T-helper 1 cell (primary cell): ENCODE measurements at places on chromosomes 12 and 14.
A peak's percentile ranks its signal among the peaks of the same experiment; 100 is the strongest.

DNA sequence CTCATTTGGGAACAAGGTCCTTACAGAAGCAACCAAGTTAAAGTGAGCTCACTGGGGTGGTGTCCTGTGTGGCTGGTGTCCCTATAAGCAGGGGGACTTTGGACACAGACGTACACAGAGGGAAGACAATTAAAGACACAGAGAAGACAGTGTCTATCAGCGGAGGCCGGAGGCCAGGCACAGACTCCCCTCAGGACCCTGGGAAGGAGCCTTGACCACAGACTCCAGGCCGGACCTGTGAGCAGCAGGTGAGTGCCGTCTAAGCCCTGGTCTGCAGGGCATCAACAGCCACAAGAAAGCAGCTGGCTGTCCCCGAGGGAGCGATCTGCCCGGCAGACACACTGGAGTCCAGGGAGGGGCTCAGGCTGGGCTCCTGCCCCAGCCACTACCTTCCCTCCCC, 219.1 kb upstream of the C14orf180 start:
- DNase-seq = no peak

GRCh38 chr12:123571343-123571813, 13.0 kb upstream of the TMED2 start:
- no peak for DNase-seq

- DNase-seq = no peak
Observed at GRCh38 chr12:12599750-12600643, 11.7 kb upstream of the CREBL2 start.

GRCh38 chr14:55802986-55803872, 223.2 kb downstream of the KTN1 start:
- DNase-seq = no peak

GRCh38 chr12:124464062-124464461, 103.3 kb downstream of the NCOR2 start:
- DNase-seq = no peak

DNA sequence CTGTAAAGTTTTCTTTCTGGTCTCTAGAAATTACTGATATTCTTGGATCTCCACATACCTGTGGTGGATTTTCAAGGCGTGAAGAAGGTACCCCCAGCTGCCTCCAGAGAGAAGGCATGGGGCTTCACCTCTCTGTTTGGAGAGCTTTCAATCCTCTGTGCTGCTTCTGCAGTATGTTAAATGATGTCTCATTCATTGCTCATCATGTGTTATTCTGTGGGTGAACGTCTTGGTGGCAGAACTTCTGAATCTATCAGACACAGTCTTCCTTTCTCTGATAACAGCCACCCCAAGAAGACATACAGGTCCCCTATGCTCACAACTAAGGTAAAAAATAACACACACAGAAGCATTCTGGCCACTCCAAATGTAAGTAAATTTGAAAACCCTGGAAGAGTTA, 221.3 kb upstream of the TMEM260 start:
- DNase-seq = no peak

DNA sequence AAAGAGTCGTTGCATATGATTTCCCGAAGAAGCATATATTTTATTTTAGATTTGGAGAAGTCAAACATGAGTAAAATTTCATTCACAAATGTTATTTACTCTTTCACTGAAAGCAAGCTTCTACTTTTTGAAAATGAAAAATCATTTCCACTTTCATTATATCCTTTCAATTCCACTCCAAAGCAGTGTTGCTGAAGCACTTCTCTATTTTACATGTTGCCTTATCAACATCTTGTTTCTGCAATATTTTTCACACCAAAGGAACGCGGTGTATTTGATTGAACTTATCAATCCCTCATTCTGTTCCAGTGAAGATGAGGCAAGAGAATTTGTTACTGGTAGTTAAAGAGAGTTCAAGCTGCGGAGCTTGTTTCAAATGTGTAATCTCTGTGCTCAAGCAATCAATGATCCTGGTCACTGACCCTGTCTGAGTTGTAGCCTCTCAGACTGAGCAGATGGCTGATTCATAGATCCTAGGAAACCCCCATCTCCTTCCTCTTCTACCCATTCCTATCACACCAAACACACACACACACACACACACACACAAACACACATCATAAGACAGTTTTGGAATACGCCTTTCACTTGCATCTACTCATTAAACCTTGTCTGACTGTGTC, 236.2 kb upstream of the FLRT2 start:
- DNase-seq = no peak

GRCh38 chr12:32659908-32660440, 19.1 kb upstream of the DNM1L start:
- no peak for DNase-seq

DNA sequence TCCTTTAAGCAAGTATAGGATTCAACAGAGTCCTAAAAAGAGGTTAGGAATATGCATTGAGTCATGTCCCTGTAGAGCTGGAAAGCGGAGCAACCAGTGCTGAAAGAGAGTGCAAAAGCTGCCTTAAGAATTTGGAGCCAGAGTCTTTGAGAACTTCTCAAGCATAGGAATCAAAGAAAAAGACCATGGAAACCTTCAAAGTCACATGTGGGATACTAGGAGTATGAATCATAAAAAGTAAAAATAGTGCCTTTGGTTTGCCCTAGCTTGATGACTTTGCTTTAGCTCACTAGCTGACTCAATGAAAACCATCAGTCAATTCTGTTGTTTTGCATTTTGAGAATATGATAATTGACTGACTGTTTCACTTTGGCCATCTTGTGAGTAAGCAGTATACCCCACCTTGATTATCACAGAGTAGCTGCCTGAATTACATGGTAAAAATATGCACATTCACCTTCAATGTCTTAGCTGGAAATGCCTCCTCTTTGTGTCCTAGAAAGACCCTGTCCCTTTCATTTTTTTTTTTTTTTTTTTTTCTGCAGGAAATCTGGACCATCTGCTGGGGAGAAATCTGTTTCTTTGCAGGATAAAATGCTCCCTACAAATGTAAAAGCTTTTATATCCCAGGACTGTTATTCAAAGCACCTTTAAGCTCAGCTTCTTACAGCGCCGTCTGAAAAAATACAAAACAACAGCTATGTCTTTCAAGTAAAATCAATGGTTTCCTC, 248.6 kb upstream of the KRR1 start:
- DNase-seq = no peak

GRCh38 chr12:130830246-130830551, 8.9 kb downstream of the STX2 start:
- DNase-seq = no peak

DNA sequence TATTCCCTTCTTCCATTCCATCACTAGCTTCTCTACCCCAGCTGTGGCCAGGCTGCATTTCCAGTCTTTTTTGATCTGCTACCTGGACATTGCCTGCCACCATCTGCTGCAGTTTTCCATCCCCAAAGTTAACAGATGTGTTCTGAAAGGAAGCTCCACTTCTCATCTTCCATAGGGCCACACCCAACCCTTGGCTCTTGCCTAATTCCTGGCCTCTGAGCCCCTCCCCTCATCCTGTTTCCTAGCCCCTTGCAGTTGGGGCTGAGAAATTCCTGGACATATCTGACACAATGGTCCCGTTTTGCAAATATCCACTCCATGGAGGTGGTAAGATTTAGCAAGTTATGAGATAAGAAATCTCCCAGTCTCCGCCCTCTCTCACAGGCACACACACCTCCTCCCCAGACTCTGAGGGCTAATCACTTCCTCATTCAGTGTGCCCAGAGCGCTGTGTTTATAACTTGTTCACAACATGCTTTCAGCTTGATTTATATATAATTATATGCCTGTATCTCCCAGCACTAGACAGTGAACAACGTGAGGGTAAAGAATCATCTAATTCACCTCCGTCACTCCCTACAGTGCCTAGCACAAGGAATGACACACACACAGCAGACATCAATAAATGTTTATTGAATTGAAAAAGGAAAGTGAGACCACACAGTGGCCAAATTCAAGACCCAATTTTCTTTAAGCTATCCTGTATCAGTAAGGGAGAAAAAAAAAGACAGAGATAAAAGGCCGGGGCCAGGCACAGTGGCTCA, 13.4 kb downstream of the SMUG1 start:
- no peak for DNase-seq

DNA sequence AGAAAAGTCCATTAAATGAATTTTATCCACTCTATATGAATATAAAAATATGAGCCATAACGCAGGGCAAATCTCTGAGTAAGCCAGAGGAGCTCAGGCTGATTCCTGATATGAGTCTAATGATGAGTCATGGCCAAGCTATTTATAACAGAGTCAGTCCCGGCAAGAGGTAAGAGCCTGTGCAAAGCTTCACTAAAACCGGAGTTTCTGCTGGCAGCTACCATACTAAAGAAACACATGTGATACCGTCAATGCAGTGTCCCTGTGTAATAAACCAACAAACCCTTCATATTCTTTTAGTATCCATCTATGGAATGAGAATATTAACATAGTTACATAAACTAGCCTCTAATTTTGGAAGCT, 319.4 kb downstream of the KCNC2 start:
- no peak for DNase-seq

GRCh38 chr14:99029916-99030305, 242.1 kb downstream of the BCL11B start:
- no peak for DNase-seq

DNA sequence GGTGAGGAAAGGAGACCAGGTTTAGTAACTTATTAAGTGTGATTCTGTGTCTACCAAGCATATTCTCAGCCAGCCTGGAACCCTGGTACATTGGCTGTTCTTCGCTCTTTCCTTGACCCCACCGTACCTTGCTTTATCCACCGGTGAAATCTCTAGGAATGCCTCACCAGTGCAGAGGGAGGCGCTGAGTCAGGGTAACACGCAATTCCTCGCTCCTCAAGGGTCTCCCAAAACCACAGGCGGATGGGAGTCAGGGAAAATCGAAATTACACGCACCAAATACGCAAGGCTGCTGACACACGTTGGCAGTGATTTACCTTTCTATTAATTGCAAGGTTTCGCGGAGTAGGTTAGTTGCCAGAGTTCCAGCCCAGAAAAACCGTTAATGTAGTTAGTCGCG, 845 bp downstream of the L3HYPDH start:
- no peak for DNase-seq

DNA sequence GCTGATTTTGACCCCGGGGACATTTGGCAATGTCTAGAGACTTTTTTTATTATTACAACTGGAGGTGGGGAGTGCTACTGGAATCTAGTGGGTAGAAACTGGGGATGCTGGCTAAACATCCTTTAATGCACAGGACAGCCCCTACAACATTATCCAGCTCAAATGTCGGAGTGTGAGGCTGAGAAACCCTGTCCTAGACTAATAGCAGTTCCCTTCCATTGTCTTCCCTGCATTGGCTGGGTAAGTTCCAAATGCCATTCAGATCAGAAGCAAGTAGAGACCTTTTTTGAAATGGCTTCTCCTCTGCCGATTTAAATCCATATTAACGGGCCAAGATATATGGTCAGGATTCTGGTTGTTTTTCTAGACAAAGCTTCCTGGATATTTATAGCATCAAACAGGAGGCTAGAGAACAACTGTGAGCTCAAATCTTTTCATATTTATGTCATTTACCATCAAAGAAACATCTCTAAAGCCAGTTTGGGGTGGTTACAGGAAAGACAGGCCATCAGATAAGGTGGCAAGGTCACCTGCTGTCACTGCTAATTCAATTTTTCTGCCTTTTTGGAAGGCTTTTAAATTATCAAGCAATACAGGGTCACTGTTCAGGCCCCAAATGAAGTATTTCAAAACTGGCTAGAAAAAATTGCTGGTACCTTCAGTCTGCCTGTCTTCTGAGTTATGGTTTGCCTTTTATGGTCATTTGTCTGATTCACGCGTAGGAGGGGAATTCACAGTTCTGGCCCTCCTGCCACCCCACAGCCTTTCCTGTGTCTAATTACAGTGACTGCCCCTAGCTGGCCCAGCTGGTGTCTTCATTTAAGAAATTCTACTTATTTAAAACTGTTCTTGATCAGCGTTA, 20.1 kb upstream of the AKAP5 start:
- peak; percentile 69 for DNase-seq

- DNase-seq = no peak
Observed at GRCh38 chr14:72612041-72612440, 281.9 kb downstream of the DPF3 start.

DNA sequence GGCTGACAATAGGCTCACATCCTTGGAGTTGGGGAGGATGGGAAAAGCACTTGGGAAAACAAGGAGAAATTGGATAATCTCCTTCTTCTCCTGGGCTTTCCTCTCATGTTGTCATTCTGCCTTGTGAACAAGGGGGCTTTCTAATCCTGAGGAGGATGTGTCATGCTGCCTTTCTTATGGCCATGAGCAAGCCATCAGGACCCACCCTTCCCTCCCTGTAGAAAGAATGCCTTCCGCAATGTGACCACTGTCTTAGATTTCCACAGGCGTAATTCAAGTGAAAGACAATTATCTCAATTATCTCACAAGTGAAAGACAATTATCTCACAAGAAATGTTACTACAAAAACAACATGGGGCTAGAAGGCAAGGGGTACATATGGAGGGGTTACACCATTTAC, 3.0 kb upstream of the OR6S1 start:
- DNase-seq = no peak

- no peak for DNase-seq
Observed at GRCh38 chr12:44021471-44021971, 185.6 kb downstream of the TMEM117 start.

- no peak for DNase-seq
Observed at GRCh38 chr14:93100570-93100969, 15.2 kb downstream of the ITPK1 start.

DNA sequence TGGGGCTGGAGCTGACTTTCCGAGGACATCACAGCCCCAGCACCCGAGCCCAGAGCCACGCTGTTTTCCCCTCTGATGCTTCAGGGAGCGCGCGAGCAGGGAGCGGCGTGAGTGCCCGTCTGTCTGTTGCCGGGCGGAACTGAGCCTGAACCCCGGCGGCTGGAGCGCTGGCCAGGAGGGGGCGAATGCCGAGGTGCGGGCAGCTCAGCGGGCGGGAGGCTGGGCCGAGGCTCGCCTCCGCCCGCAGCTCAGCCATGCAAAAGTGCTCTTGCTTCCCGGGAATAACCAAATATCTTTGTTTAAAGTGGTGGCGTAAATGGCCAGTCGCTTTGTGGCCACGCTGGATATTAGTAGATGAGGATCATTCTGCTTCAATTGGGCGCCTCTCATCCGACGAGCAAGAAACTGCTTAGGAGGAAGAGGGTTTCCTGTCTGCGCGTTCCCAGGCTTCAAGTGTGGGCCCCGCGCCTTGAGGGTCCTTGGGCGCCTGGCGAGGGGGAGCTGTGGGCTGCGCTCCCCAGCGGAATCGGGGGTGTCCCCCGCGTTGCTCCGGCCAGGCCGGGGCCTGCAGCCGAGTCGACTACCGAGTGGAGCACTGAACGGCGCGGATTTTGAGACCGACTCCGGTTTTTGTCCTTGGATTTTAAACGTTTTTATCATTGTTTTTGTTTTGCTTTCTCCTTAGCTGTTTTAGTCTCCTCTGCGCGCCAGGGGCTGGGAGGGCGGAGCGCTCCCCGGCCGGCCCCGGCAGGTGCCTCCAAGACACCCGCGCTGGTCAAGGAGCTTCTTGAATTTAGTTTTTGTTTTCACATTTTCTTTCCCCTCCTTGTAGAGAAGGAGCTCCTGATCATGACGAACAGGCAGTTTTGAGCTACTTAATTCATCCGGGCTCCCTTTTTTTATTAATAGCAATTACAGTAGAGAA, 831 bp upstream of the NKX2-1 start:
- DNase-seq = no peak

GRCh38 chr14:99192028-99192621, 79.9 kb downstream of the BCL11B start:
- peak; percentile 45 for DNase-seq

GRCh38 chr14:64088647-64088964, 205.6 kb downstream of the ESR2 start:
- no peak for DNase-seq
